ENCODE measurements at places on chromosomes 11 and 22. TPM values are rescaled to one million over a fixed set of nuclear protein-coding genes. Genes with fewer than 3 reads are reported as not detected.

- no peak for DNase-seq
Measured at GRCh38 chr22:49871482-49871881, 17.8 kb downstream of the ZBED4 start.

DUSP8 gene
- total RNA-seq, result 0.58 TPM

GRCh38 chr11:1499261-1499890 is 12.8 kb upstream of the MOB2 start:
- no peak for DNase-seq

DNA sequence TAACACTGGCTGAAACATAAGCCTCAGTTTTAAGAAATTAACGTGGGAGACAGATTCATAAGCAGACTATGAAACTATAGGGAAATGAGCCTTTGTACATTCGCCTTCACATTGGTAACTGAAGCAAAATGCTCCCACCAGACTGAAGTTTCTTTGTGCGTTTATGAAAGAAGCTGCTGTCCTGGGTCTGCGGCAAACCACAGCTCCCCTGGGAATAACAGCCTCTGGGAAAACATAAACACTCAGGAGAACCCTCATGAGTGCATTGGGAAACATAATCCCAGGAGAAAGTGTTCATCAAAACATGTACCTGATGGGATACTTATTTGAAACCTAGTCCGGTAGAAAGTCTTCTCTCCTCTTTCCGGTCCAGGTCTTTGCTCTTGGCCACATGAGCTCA is 193.1 kb upstream of the LARGE1 start:
- DNase-seq, result no peak

DNA sequence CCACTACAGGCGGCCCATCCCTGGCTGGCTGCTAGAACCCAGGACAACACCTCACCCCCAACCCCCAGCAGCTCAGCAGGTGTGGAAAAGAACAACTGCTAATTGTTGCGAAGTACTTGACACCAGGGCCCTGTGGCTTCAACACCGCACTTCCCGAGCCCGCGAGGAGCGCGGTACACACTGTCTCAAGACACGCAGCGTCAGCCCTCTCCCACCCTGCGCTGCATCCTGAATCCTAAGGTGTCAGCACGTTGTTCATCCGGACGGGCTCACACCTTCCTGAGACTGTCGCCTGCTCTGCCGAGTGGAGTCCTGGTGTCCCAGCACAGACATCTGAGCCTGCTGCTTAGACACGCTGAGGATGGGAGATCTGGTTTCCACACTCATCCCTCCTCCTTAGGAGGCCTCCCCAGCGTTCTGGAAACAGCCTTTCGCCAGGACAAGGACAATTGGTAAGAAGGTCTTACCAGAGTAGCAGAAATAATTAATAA is 1336.2 kb downstream of the BRD1 start:
- DNase-seq, result no peak

GRCh38 chr22:23786752-23787599 is at the start of gene SMARCB1:
TSS of gene SMARCB1 (plus strand) at chr22:23786966. CDS start at chr22:23787170, 204 bp downstream.
- peak; percentile 90 for DNase-seq

DNA sequence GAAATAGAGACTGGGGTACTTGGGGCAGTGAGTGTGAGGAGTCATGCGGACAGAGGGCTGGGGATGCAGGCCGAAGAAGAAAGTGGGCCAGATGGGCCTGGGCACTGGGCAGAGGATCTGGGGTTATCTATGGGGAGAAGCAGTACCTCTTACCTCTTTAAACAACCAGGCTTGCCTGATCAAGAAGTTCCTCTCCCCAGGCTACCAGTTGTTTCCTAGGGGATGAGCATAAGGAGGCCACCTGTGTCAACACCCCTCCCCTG is 98.4 kb upstream of the PITPNB start:
- no peak for DNase-seq

- DNase-seq, result no peak
Measured at GRCh38 chr11:129930743-129931142, 35.4 kb upstream of the NFRKB start.

PTS gene
- total RNA-seq, result 76.0 TPM

DNA sequence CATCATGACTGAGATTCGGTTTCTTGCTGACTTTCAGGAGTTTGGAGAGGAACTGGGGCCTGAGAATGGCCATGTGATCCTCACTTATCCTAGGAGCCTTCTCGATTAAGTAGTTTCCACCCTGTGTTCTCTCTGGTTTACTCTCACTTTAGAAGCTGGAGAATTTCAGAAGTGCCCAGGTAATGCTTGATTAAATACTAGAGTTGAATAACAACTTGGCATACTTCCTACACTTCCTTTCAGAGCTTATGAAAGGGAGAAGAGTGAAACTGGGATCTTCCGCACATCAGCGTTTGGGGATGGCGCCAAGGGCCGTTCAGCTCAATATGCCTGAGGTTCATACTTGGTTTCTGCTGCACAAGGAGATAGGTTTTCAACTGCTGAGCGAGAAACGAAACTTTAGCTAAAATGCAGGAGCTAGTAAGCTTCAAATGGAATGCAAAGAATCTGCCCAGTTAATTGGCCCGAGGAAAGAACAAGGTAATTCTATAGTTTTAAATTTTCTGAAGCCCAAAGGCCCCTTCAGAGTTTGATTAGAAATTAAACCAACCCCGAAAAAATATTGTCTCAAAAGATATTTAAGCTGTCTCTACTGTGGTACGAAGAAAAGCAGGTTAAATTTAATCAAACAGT is 823 bp upstream of the MUC15 start:
- no peak for DNase-seq

APOA5 gene
- total RNA-seq, result not detected

IGSF9B gene
- total RNA-seq, result not detected

GRCh38 chr22:20904008-20904979 is 12.9 kb upstream of the CRKL start:
- DNase-seq, result peak; percentile 95

PARVG gene
- total RNA-seq, result not detected

GRCh38 chr11:102239911-102240310 is 77.4 kb upstream of the BIRC3 start:
- DNase-seq, result no peak

- no peak for DNase-seq
Measured at GRCh38 chr11:19561011-19561410, 151.6 kb upstream of the NAV2 start.

- peak; percentile 56 for DNase-seq
Measured at GRCh38 chr11:65645710-65646109, 7.8 kb downstream of the SIPA1 start.

- DNase-seq, result no peak
Measured at GRCh38 chr22:29994943-29995342, 85.3 kb upstream of the HORMAD2 start.

DNA sequence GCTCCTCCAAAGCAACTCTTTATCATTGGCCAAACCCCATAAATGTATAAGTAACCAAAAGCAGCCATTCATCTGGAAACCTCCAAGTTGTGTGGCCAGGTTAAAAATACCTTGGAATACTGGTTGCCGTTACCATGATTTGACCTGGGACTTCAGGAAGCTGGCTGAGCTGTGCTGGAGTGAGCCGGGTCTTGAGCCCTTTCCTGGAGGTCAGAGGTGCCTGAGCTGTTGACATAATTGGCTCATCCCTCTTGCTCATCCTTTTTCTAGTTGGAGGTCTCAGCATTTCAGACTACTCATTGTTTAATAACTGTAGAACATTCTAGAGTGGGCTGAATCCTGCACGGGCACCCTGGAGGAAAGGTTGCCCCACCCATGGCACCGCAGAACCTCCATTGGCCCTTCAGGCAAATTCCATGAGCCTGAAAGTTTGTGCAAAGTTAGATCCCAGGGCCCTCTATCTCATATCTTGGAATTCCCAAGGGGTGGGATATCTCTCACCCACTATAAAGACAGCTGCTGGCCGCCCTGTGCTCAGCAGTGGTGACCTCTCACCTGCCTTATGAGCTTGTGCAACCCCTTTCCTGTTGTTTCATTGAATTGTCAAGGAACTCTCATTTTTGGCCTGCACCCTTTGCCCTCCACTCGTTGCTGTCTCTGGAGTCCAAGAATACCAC is 77.0 kb downstream of the C22orf31 start:
- no peak for DNase-seq

BARX2 gene
- total RNA-seq, result not detected

DNA sequence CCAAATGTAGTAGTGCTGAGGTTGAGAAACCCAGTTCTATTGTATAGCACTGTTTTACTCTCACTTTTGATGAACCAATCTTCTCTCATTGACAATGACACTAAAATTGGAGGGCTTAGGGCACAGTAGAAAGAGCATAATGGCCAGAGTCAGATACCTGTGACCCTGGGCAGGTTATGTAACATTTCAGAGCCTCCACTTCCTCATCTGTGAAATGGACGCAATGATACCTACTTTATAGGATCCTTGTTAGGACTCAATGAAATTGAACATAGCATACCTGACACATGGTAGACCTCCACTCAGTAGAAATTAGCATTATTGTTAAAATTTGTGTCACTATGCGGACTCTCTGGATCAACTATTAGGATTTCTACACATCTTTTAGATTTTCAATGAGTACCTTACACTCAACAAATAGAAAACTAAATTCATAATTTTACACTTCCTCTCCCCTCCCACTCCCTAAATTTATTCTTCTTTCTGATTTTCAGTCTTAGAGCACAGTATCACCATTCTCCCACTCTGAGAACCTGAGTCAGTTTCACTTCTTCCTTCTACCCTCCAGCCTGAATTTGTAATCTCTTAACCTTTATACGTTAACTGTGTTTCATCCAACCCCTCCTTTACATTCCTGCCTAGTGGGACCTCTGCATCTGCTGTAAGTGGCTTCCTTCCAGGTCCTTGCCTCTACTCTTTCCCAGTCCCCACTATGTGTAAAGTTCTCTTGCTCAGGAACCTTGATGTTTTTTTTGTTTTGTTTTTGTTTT is 78.3 kb downstream of the MICAL2 start:
- DNase-seq, result no peak

DNA sequence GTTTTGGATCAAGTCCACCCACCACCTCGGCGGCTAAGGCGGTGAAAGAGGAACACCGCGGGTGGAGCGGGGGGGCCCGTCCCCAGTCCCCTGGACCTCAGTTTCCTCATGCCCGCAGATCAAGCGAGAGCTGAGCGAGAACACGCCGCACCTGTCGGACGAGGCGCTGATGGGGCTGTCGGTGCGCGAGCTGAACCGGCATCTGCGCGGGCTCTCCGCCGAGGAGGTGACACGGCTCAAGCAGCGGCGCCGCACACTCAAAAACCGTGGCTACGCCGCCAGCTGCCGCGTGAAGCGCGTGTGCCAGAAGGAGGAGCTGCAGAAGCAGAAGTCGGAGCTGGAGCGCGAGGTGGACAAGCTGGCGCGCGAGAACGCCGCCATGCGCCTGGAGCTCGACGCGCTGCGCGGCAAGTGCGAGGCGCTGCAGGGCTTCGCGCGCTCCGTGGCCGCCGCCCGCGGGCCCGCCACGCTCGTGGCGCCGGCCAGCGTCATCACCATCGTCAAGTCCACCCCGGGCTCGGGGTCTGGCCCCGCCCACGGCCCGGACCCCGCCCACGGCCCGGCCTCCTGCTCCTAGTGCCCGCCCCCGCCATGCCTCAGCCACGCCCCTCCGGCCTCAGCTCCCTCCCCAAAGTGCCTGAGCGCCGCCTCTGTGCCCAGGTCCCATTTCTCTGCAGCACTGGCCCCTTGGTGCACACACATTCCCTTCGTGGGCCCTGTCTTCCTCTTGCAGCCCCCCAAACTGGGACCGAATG is 12.7 kb downstream of the MAFF start:
- no peak for DNase-seq

Data from HFFc6 (cell line).